ENCODE measurements at places on chromosomes 7 and 10.

DNA sequence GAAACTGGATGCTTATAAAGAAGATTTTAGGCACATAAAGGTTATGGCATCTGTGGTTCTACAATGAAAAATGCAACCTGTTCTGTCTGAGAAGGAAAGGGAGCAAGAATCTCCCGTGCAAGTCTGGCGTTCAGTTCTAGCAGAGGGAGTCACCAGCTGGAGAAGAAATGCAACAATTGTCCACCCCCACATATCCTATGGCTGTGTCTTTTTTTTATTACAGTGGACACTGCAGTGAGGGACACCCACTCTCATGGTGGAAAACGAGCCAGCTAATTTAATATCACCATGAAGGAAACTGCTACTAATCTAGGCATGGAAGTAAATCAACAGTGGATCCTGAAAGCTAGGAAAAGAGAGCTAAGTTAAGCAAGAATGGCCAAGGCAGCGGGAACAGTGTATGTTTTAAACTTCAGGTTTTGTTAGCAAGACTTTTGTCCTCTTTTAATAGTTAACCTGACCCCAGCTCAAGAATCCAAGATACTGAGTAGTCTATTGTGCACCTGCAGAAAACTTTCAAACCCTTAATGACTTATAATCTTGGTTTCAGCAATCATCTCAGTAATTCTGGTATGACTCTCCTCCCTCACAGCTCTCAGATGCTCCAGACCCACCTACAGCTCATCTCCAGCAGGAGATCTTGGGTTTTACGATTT, 149.3 kb downstream of the FGFR2 start:
- no peak for DNase-seq

- no peak for DNase-seq
Observed at GRCh38 chr7:45219801-45220435, 62.3 kb downstream of the RAMP3 start.

GRCh38 chr7:4610768-4611467, 71.2 kb upstream of the FOXK1 start:
- DNase-seq, result no peak

DNA sequence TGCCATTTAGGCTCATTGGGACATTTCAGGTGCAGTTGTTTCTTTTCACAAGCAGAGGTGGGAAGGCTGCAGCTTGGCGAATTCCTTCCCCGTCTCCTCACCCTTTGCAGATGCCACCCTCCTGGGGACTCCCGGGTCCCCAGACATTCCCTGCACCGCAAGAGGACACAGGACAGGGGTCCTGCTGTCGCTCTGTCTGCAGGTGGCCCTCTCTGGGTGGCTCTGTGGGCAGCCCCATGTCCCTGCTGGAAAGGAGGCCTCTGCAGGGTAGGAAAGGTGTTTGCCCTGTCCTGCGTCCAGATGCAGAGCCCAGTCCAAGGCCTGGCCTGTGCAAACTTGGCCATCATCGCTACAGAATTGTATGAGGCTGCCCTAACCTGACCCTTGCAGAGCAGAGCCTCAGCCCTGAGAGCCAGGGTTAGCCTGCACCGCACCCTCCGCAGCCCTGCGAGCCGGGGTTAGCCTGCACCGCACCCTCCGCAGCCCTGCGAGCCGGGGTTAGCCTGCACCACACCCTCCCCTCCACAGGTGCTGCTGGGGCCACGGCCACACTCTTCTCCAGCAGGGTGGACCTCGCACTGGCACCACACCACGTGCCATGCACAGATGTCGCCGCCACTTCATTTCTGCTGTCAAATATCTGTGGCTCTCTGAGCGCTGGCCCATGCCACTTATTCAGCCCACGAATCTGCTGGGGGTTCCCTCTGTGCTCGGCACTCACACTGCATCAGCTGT, 61.0 kb downstream of the CFAP46 start:
- peak; percentile 60 for DNase-seq

DNA sequence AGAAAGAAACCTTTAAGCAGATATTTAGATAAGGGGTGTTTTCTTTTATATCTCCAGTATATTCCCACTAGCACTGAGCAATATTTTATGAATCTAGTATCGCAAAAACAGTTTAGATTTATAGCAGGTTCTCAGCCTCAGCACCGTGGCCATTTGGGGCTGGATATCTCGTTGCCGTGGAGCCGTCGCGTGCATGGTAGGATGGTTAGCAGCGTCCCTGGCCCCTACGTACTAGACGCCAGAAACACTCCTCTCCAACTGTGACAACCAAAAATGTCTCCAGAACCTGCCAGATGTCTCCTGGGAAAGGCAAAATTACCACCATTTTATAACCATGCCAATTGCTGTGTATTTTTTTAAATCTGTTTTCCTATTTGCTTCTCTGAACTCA, 172.9 kb downstream of the CACNB2 start:
- no peak for DNase-seq

DNA sequence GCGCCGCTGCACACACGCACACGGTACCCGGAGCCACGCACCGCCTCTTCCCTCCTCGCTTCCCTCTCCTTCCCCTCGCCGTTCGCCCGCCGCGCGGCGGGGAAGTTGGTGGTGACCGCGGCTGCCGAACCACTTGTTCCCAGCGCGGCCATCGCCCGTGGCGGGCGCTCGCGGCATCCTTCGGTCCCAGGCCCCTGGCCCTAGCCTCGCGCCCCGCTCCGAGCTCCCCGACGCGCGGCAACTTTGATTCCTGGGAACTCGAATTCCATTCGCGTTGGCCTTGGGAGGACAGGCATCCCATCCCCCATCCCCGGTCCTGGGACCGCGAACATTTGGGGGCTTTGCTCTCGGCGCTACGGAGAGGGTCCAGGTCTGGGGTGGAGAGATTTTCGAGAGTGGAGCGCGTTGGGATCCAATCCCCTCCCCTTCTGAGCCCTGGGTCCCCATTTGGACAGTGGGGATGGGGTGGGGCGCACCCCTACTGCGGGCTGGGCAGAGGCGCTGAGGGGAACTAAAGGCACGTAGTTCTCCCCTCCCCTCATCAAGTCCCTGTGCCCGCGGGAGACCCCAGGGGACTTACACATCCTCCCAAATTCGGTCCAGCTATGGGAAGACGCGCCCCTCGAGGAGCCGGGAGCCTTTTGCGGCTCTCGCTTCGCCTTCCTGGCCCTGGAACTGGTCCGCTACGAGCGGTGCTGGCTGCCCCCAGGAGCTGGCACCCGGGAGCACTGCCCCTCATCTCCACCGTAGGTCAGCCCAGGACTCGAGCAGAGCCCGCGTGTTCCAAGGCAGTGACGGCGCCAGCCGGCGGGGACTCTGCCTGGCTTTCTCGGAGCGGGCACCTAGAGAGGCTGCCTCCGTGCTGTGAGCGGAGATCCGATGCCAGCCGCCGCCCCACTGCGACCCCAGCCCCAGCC, 834 bp downstream of the CDH23 start:
- no peak for DNase-seq

GRCh38 chr7:55574051-55574717, 1.9 kb upstream of the VOPP1 start:
- DNase-seq, result no peak

- no peak for DNase-seq
Observed at GRCh38 chr10:88115968-88116367, 252.5 kb downstream of the PTEN start.

GRCh38 chr10:70462349-70462984, 16.1 kb upstream of the PALD1 start:
- no peak for DNase-seq

- peak; percentile 72 for DNase-seq
Observed at GRCh38 chr7:1666823-1667565, 3.1 kb upstream of the ELFN1 start.

DNA sequence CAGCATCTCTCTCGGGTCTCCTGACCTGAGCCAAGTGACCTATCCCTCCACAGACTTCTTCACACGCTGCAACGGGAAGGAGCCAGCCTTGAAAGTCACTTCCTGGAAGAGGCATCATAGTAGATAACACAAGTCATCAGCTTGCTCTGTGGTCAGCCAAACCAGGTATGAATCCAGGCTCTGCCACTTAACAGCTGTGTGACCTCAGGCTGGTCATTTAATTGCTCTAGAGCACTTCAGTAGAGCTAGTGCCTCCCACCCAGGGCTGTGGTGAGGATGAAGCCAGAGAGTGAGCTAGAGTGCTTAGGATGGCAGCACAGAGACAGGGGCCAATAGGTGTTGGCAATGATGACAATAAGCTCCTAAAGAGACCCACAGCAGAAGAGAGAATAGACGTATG, 247.7 kb upstream of the ZMIZ1 start:
- no peak for DNase-seq

GRCh38 chr10:25966844-25967243, 32.8 kb downstream of the MYO3A start:
- no peak for DNase-seq

DNA sequence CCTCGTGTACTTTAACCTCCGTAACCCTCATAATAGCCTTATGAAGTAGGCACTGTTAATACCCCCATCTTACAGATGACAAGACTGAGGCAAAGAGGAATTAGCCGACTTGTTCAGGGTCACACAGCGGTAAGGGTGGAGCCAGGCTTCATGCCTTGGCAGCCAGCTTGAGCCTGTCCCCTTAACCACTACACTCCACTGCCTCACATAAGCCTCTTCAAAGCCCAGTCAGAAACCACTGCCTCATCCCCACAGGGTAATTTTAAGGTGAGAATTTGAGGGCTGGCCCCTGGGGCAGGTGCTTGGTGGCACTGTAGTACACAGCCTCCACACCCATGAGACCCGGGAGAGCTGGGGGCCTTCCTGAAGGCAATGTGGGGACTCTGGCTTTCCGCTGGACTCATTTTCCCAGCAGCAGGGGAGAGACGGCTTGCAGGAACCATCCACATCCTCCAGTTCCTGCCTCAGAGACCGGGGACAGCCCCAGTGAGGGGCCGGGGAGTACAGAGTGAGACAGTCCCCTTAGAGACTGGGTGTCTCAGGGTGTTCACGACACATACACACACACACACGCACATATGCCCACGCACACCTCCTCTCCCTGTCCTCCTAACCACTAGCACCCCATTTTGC, 7.6 kb upstream of the C10orf105 start:
- no peak for DNase-seq

GRCh38 chr10:17923728-17924127, 28.0 kb upstream of the SLC39A12 start:
- DNase-seq, result no peak

- DNase-seq, result no peak
Observed at GRCh38 chr10:32377458-32378259, 30.7 kb upstream of the EPC1 start.
